Activated CD8-positive, alpha-beta memory T cell treated with anti-CD3 and anti-CD28 coated beads for 4 hours (primary cell): ENCODE measurements at places on chromosomes 7 and 10.

DNA sequence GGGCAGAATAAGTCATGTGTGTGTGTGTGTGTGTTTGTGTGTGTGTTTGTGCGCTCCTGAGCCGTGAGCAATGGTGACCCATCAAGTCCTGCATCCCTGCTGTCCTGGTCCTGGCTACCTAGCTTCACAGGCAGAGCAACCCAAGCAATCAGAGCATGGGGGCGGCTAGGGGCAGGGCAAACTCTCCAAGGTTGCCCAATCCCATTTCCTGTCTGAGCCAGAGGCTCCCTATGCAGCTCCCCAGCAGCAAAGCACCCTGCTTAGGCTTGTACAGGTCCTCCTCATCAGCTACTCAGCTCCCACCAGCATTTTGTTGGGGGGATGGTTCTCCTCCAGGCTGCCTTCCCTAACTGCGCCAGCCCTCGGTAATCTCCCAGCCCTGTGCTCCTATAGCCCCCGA lies 31.1 kb upstream of the CRHR2 start:
- DNase-seq, result no peak

GRCh38 chr10:30398193-30398592 lies 35.8 kb upstream of the MAP3K8 start:
- no peak for DNase-seq

GRCh38 chr7:131020759-131021261 lies 286.8 kb upstream of the KLF14 start:
- no peak for DNase-seq

GRCh38 chr7:128903621-128904361 lies 6.7 kb downstream of the KCP start:
- DNase-seq, result no peak

DNA sequence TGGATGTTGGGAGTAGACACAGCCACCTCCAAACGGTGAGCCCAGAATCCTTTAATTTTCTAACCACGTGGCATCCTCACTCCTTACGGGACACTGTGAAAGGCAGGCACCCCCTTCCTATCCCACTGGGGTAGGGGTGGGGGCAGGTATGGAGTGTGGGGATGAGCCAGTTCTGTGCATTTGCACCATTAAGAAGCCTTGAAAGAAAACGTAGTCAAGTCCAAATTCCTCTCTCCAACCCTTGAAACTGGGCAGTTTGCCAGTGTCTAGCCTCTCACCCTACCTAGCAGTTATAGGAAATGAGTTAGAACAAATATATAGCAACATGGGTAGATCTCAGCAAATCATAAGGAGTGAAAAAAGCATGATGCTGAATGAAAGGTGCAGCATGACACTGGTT lies 92.4 kb upstream of the LEP start:
- no peak for DNase-seq

DNA sequence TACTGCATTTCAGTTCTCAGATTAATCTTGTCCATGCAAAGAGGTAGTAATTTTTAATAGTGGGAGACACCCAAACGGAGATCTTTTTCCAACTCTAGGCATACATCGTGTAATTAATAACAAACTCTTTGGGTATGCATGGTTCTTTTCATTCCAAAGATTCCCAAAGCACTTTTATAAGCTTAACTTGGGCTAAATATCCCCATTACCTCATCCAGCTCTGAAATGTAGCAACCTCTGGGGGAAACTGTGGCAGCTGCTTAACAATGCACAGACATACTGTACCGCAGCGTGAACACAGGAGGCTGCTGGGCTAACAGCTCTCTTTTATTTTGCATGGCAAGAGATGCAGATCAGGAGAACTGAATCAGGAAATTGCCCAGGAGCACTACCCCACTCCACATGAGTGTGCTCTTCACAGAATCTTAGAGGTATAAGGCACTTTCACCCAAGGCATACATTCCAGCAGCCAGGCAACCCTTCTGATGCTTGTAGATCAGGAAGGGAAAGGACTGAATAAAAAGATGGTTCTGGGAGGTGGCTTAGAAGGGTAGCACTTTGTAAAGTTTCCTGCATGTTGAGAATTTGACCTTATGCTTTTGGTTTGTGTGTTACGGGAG lies 114.4 kb upstream of the GLI3 start:
- no peak for DNase-seq

DNA sequence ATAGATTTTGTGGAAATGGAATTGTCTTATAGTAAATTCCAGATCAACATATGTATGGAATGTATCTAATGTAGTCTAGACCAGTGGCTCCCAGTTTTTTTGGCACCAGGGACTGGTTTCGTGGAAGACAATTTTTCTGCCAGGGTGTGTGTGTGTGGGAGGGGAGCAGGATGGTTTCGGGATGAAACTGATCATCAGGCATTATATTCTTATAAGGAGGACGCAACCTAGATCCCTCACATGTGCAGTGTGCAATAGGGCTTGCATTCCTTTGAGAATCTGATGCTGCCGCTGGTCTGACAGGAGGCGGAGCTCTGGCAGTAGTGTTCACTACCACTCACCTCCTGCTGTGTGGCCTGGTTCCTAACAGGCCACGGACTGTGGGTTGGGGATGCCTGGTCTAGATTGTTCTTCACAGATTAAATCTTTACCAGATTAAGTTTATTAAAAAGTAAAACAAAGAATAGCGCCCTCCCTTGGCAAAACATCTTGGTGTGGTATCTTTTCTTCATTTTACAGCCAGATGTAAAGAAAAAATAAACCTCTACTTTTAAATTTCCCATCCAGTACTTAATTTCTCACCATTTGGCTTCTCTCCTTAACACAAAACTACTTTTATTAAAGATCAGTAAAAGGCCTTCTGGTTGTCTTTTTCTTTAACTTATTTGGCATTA lies 48.4 kb downstream of the SEPTIN7 start:
- no peak for DNase-seq

DNA sequence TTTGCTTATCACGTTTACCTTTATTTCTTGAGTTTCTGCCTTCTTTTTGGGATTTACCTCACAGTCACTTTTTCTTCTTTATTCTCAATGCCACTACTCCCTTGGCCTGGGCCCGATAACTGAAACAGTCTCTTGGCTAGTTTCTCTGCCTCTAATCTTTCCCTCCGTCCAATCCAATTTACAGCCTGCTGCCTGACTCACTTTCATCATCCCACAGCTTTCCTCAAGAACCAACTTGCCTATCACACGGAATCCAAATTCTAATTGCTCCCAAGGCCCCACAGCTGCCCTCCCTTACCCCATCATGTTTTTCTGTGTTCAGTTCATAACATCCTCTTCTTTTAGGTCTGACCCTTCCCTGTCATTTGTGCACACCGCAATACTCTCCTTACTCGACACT lies 121.4 kb downstream of the HIPK2 start:
- no peak for DNase-seq

DNA sequence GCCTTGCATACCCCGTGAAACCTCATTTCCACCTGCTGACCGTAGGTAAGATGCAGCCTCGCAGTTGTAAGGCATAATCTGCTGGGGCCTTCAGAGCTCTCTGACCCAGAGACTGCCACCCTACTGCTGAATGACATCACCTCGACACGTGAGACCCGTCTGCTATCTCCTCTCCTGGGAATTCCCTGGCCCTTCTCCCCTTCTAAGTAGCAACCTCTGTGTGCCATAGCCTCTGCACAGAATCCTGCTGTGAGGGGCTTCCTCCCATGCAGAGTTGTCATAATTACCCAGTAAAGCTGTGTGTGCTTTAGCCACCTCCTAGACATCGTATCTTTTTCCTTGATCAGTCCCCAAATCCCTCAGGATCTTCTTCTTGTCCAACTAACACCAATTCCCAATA lies 106.7 kb downstream of the CACNB2 start:
- no peak for DNase-seq

- DNase-seq, result no peak
Measured at GRCh38 chr7:145216866-145217265, 381.0 kb upstream of the TPK1 start.

DNA sequence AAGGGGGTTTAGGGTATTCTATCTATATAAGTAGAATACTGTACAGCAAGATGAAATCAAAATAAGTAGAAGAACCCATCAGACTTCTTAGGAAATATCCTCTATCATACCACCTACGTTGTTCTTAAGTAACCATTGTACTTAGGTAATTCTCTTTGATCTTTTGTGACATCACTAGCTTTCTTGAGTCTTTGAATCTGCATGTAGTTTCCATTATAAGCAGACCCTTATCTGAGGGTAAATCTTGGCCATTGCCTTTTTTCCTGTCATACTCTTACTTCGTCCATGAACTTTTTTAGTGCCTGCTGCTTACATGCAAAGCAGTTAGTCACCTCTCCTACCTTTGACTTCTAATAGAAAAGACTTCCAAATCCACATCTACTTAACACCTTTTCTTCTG lies 49.0 kb downstream of the WAC start:
- DNase-seq, result no peak

DNA sequence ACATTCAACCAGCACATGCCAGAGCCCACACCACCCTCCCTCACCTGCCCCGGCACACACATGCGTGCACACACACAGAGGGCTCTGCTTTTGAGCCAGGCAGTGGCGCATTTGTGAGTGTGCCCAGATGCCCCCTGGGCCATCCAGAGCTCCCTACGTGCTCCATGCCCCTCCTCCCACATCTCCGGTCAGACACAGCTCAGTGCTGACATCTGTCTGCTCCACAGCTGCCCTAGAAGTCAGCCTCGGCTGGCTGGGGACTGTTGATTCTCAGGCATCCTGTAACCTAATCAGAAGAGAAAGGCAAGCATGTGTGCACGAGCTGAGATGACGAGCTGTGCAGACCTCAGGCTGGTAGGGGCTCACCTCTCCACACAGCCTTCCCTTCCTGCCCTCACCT lies 135.1 kb downstream of the ZMIZ1 start:
- DNase-seq, result no peak

GRCh38 chr7:49324707-49325106 lies 400.4 kb downstream of the CDC14C start:
- DNase-seq, result no peak

DNA sequence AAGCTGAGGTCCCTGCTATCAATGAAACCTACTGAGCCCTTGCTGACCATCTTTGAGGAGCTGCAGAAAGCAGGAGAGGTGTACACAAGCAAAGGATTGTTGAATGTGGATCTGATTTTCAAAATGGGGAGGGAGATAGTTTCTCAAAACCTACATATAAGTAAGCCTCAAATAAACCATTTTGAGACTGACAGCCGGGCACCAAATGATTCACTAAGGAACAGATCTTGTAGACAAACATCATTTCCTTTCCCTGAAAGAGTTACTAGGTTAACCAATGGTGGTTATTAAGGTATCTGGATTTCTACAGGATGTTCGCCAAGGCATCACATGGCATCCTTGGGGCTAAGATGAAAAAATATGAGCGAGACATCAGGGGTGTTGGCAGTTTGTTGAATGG lies 24.5 kb upstream of the RHOBTB1 start:
- no peak for DNase-seq

GRCh38 chr7:36083626-36084380 lies 69.3 kb upstream of the EEPD1 start:
- DNase-seq, result no peak

DNA sequence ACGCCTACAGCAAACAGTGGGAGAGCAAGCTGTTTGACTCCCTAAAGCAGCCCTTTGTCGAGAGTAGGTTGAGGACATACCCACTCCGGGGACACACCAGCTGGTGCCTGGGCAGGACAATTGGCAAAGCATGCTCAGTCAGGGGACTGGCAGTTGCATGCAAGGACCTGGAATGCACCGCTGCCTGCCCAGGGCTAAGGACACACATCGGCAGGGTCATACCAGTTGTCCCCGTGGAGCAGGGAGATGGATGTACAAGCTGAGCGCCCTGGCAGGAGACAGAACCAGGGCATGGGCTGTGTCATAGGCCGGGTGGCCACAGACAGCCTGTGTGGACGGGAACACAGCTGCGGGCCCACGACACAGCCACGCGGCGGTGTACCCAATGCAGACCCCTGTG lies 18.3 kb upstream of the ELN start:
- DNase-seq, result no peak

- no peak for DNase-seq
Measured at GRCh38 chr7:82264783-82265305, 178.7 kb downstream of the CACNA2D1 start.

- no peak for DNase-seq
Measured at GRCh38 chr10:70515035-70515667, 36.6 kb downstream of the PALD1 start.

- no peak for DNase-seq
Measured at GRCh38 chr10:555682-556350, 133.7 kb downstream of the DIP2C start.

DNA sequence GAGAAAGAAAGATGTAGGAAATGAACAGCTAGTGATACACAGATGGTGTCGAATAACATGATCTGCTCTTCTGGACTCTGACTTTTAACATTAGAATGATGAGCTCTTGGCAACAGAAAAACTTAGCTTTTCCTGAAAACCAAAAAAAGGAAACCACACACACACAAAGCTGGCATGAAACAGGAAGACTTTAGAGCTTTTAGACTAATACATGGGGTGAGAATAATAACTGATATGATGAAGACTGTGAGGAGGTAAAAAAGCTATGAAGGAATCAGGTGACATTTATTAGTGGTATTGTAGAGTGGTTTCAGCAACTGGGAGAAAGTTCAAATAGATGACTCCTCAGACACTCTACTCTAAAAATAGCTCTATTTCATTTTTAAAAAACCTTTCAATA lies 491.9 kb downstream of the PARD3 start:
- DNase-seq, result no peak

- DNase-seq, result no peak
Measured at GRCh38 chr10:82282782-82283456, 407.9 kb downstream of the NRG3 start.
